ENCODE measurements at places on chromosomes 13 and 19.
A peak's percentile ranks its signal among the peaks of the same experiment; 100 is the strongest.

- no peak for DNase-seq
Observed at GRCh38 chr13:112341976-112342735, 34.0 kb upstream of the SPACA7 start.

DNA sequence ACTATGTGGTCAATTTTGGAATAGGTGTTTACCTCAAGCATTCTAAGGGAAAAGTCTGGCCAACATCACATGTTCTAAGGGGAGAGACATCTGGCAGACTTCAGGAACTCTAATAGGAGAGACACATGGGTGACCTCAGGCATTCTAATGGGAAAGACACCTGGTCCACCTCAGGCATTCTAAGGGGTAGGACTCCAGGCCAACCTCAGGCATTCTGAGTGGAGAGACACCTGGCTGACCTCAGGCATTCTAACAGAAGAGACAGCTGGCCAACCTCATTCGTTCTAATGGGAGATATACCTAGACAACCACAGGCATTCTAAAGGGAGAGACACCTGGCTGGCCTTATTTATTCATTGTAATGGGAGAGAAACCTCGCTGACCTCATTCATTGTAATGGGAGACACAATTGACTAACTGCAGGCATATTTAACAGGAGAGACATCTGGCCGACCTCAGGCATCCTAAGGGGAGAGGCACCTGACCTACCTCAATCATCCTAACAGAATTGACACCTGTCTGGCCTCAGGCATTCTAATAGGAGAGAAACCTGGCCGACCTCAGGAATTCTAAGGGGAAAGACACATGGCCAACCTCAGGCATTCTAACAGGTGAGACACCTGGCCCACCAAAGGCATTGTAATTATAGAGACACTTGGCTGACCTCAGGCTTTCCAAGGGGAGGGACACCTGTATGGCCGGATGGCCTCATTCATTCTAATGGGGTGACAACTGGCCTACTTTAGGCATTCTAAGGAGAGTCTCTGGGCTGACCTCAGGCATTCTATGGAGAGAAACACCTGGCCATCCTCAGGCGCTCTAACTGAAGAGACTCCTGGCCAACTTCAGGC lies 1346.8 kb downstream of the UQCRFS1 start:
- DNase-seq = no peak

GRCh38 chr19:18211683-18212082 lies 7.8 kb upstream of the RAB3A start:
- DNase-seq = no peak

- no peak for DNase-seq
Observed at GRCh38 chr19:5615756-5616327, 6.7 kb downstream of the SAFB2 start.

DNA sequence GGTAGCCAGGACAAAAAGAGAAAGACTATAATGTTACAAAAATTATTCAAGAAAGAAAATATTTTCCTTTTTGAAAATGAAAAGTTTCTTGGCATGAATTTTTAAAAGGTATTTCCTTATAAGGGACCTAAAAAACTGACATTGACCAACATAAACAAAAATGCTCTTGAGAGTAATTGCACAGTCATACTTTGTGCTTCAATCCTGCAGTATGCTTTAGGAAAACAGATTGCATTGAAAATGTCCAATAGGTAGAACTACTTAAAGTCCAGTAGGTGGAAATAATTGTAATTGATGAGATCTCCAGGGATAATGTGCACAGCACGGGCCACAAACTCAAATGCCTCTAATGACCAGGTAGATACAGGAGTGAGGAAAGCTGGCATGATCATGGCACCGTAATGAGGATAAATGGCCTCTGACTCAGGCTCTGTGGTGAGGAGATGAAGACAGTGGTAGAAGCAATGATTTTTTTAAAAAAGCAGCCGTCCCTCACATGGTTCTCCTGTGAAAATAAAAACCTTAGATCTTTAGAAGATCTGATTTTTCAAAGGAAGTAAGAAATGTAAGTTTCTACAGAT lies 278.0 kb downstream of the ITGBL1 start:
- peak; percentile 25 for DNase-seq

GRCh38 chr19:32866564-32867265 lies 2.9 kb downstream of the SLC7A9 start:
- peak; percentile 5 for DNase-seq

- DNase-seq = no peak
Observed at GRCh38 chr13:108734676-108735075, 105.3 kb downstream of the MYO16 start.

DNA sequence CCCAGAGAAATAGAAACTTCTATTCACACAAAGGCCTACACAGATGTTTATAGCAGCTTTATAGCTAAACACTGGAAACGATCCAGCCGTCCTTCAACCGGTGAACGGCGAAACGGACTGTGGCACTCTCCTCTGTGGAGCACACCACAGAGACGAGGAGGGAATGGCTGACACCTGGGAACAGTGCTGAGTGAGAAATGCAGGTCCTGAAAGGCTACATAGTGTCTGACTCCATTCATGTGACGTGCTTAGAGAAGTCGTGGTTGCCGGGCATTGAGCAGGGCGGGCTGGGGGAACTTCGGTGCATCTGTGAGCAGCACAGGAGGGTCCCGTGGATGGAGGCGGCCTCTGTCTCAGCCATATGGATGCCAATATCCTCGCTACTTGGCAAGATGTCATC lies 3.1 kb upstream of the GRK1 start:
- no peak for DNase-seq

DNA sequence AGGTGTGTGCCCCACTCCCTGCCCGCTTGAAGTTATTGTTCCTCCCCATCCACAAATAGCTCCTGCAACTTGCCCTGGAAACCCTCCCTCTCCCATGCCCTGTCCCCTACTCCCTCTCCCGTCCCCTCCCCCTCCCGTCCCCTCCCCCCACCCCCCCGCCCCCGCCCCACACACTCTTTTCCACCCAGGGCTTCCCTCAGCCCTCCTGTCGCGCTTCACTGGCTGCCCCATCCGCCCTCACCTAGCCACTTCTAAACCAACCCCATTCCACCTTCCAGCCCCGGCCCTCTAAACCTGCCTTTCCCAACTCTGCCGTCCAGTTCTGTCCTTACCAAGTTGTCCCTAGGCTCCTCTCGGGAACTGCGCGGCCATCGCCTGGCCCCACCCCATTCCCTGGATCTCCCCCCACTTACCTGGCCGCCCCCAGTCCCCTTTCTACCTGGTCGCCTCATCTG lies 993 bp downstream of the RGL3 start:
- no peak for DNase-seq

DNA sequence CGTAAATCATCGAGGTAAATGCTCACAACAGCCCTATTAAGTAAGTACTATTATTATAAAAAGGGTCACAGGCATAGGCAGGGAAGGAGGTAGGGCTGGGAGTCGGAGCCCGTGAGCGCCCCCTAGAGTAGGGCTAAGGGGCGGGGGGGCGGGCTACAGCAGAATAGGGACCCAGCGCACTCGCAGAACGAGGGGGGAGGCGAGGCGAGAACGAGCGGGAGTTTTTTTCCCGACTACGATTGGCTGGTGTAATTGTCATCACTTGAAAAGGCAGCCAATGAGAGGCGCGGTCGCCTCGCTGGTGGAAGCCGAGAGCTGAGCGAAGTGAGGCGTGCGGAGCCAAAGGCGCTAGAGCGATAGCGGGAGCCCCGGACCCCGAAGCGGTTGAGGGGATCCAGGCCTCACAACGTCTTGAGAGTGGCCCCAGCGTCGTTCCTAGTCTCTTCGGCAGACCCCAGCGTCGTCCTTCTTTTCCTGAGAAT lies 24.2 kb downstream of the KEAP1 start:
- DNase-seq = peak; percentile 85

- no peak for DNase-seq
Observed at GRCh38 chr13:35716729-35717128, 240.2 kb upstream of the MAB21L1 start.

GRCh38 chr19:31448221-31448657 lies 99.0 kb upstream of the TSHZ3 start:
- peak; percentile 50 for DNase-seq

DNA sequence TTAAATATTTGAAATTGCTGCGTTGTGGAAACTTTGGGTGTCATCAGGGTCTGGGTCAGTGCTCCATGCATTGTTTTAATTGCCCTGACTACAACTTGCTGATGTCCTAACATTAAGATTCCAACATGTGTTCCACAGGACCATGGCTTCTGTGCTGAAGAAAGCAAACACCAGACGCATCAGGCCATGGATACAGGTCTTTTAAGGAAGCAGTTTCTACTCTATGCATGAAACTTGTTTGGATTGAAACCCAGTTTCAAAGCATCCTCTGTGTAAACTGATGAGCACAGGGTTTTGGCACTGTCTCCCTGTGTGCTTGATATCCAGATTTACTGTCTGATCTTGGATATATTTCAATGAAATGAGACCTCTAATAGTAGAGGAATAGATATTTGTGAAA lies 328.4 kb upstream of the SLC10A2 start:
- no peak for DNase-seq
